Sigmoid colon (tissue), 7 donors: ENCODE measurements at places on chromosomes 4 and X.

DNA sequence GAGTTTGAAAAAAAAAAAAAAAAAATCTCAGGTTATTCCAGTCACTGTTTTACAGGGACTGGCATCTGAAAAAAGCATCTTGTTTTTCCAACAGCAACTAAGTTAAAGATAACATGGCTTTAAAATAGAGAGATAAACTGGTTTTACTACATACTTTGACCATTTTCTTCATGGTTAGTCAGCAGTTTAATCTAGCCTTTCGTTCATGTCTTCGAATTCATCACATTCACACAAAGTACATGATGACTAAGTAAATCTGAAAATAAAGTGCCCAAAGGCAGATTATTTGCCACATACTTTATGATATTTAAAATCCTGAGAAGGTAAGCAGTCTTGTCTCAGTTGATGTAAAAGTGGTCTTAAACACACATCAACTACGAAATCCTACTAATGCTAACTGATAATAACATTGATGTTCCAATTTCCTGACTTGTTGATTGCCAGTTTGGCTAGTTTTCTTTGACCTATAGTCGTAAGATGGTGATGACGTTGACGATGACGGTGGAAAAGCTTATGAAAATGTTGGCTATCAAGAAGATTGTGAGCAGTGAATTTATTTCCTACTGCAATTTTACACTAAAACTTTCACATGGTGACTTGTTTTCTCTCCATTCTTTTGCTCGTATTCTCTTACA, 540.5 kb upstream of the BOD1L1 start:
- no peak for DNase-seq

- no peak for DNase-seq
Measured at GRCh38 chr4:123950530-123950929, 553.9 kb downstream of the SPRY1 start.

DNA sequence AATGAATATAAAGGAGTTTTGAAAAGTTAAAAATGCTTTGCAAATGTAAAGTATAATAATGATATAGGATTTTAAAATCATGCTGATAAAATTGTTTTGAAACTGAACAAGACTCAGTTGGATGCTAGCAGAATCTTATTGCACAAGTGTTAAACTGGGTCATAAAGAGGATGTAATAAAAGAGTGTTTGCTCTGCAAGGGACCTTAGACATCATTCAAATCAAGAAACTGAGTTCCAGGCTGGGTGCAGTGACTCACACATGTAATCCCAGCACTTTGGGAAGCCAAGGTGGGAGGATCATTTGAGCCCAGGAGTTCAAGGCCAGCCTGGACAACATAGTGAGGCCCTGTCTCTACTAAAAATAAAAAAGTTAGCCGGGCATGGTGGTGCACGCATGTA, 27.5 kb upstream of the DUSP21 start:
- DNase-seq, result no peak

GRCh38 chr4:186851291-186852072, 127.8 kb upstream of the FAT1 start:
- DNase-seq, result no peak

DNA sequence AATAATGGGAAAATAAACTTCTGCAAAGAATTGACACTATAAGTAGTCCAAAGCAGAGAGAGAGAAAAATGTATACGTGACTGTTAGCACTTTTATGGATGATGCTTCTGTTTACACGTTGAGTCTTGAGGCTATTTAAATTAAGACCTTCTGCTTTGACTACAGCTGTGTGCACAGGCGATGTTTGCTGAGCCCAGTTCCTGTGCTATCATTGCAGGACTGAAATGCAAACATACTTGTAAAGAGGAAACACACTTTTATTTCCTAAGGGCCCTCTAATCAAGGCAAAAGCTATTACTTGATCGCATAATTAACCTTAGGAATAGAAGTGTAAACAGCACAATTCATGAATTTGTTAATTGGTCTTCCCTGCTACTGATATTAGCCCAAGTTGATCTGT, 226.9 kb downstream of the FBXW7 start:
- no peak for DNase-seq

DNA sequence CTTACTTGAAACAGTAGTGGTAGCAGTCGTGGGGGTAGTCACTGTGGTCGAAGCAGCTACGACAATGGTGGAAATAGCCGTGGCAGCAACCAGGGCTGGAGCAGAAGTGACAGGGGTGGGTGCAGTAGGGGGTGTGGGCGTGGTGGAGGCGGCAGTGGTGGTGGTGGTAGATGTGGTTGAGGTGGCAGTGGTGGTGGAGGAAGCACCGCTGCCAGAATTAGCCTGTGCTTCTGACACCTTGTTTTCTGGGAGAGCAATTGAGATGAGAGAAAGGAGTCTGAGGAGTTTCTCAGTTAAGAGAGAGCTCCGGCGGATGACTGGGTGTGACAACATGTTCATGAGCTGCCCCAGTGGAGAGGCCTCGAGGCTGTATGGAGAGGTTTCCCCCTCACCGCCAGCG, 113.5 kb upstream of the HSD17B10 start:
- no peak for DNase-seq

DNA sequence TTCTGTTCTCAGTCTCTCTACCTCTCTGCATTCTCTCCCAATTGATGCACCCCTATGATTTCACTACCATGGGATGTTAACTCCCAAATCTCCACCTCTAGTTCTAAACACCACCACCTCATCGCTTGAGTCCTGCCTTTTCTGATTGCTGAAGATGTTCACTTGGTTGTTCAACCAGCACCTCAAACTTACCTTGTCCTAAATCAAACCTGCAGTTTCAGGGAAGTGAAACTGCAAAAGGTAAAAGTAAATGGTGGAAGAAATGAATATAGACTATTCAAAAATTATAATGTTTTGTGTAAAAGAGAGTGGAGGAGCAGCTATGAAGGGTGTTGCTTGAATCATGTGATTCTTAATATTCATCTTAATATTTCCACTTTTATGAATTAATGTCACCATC, 91.0 kb downstream of the PDE5A start:
- no peak for DNase-seq

- no peak for DNase-seq
Measured at GRCh38 chrX:74505437-74505836, 84.1 kb downstream of the SLC16A2 start.

GRCh38 chrX:66876776-66877175, 237.9 kb upstream of the EDA2R start:
- no peak for DNase-seq

GRCh38 chrX:42085836-42086235, 162.5 kb upstream of the CASK start:
- no peak for DNase-seq

DNA sequence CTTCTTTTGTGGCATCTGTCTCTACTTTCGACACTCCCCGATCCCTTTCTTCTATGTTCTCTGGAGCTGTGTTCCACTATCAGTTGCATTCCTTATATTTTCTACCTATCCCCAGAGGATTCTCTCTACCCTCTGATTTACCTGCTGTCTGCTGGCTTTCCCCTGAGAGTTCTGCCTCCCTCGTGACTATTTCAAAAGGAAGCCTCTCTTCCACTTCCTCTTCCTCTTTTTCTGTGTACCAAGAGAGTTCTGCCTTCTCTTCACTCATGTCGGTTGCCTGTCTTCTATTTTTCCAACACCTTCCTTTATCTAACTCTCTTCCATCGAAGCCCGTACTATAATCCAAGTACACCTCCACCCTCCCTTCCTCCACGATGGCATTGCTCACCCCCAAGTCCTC, 631.7 kb downstream of the SMARCA1 start:
- DNase-seq, result no peak

DNA sequence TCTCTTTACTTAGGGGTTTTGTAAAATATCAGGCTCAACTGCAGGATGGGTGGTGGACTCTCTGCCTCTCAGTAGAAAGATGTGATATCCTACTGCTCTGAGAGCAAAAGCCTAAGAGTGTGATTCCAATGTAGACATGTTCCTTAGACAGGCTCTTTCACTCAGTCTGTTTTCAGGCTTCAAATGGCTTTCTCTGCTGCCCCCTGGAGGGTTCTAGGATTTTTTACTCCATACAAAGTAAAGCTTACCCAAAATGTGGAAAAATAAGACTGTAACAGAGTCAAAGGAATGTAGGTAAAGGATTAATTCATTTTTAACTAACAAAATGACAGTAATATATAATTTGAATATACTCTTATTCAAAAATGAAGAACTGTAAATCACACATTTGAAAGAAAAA, 32.1 kb downstream of the ZGRF1 start:
- no peak for DNase-seq

DNA sequence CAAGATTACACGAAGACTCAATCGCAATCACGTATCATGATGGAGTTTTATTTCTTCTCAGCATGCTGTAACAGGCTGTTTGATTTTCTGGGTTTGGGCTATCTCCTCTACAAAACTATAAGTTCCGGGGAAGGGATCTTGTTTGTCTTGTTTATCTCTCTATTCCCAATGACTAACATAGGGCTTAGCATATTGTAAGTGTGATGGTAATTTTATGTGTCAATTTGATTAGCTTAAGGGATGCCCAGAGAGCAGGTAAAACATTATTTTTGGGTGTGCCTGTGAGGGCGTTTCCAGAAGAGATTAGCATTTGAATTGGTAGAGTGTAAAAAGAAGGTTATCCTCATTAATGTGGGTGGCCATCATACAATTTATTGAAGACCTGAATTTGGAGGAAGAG, 32.8 kb upstream of the C1GALT1C1 start:
- DNase-seq, result no peak

DNA sequence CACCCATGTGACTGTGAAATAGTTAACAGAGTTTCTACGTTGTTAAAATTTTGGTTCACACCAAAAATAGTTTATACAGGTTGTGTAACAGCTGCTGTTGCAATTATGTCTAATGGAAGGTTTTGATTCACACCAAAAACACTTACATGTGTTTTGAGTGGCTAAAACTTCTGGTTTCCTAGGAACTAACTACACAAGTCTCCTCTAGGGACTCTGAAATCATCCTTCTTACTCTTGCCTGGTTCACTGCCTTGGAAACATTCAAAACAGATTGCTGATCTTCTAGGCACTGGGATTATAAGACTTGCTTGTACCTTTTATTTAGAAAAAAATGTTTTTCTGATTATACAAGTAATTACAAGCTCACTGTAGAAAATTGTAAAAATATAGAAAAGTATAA, 14.9 kb upstream of the MORC4 start:
- no peak for DNase-seq

GRCh38 chrX:48703642-48704481, 7.3 kb downstream of the SUV39H1 start:
- DNase-seq, result no peak

DNA sequence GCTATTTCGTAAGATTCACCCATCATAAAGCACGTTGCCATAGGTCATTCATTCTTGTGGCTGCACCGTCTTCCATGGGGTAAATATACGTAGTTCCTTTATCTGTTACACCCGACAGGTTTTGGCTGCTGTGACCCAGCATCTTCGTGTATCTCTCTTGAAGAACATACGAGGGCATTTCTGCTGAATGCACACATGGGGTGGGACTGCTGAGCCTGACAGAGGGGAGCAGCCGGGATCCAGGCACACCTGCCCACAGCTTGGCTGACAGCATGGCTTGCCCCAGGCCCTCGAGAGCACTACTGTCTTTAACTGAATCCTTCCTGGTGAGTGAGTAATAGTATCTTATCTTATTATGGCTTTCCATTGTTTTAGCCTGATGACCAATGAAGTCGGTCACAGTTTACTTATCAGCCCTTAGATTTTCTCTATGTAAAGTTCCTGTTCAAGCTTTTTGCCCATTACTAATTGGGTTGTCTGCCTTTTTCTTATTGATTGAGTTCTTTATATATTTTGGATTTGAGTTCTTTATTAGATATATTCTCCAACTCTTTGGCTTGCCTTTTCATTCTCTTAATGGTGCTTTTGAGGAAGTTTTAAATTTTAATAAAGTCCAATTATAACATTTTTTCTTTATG, 45.0 kb upstream of the MXD4 start:
- DNase-seq, result no peak

- no peak for DNase-seq
Measured at GRCh38 chr4:126715681-126716080, 917.1 kb upstream of the INTU start.

DNA sequence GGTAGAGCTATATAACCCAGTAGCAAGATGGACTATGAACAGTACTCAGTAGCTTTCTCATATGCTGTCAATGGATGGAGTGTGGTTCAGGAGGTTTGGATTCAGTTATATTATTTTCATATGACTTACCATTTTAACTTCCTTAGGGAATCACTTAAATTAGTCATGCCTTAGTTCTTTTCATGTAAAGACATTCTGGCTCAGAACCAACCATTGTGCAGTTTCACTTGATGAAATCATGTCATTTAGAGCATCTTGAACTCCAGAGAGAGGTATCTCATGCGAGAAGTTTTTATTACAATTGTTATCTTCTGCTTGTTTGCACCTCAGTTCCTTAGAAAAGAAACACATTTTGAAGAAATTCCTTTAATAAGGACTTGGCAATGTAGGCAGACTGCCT, 55.8 kb downstream of the IL1RAPL2 start:
- DNase-seq, result no peak

- DNase-seq, result no peak
Measured at GRCh38 chrX:12865359-12865758, 1.5 kb upstream of the TLR7 start.

DNA sequence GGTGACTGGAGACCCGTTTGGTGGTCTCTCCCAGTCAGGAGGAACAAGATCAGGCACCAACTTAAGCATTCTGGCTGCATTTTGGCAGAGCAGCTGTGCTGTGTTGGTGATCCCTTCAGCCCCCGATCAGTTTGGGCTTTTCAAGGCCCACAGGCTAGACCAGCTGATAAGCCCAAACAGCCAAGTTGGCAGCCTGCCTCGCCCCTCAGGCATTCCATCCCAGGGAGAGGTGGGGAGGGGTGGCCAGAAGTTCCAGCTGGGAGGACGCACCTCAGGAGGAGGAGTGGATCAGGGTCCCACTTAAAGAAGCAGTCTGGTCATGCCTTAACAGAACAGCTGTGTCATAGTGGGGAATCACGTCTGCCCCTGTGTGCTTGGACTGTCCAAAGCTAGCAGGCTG, 105.8 kb downstream of the CHIC1 start:
- no peak for DNase-seq

- DNase-seq, result no peak
Measured at GRCh38 chr4:12584116-12584875, 899.8 kb downstream of the RAB28 start.

DNA sequence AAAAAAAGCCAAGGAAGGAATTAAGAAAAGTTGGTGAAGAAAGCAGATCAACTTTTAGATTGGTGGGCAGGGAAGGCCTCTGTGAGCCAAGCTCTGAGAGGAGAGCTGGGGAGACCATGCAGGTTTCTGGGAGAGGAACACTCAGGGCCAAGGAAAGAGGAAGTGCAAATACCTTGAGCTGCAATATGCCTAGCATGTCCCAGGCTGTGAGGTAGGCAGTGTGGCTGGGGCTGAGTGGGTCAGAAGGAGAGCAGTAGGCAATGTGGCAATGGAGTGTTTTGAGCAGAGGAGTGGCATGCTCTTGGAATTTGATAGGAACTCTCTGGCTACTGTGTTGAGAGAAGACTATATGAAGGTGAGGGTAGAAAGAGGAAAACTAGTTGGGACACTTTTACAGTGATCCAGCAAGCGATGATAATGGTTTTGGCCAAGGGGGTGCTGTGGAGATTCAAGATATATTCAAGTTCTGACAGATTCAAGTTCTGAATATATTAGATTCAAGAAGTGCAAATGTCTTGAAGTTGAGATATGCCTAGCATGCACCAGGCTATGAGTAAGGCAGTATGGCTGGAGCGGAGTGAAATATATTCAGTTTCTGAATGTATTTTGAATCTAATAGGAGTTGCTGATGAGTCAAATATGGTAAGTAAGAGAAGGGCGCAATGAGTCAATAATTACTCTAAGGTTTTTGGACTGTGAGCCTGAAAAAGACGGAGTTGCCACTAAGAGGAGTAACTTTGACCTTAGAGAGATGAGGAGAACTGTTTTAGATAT, 172.5 kb downstream of the CAMK2D start:
- DNase-seq, result no peak
